ENCODE measurements at places on chromosomes 5 and 9.

DNA sequence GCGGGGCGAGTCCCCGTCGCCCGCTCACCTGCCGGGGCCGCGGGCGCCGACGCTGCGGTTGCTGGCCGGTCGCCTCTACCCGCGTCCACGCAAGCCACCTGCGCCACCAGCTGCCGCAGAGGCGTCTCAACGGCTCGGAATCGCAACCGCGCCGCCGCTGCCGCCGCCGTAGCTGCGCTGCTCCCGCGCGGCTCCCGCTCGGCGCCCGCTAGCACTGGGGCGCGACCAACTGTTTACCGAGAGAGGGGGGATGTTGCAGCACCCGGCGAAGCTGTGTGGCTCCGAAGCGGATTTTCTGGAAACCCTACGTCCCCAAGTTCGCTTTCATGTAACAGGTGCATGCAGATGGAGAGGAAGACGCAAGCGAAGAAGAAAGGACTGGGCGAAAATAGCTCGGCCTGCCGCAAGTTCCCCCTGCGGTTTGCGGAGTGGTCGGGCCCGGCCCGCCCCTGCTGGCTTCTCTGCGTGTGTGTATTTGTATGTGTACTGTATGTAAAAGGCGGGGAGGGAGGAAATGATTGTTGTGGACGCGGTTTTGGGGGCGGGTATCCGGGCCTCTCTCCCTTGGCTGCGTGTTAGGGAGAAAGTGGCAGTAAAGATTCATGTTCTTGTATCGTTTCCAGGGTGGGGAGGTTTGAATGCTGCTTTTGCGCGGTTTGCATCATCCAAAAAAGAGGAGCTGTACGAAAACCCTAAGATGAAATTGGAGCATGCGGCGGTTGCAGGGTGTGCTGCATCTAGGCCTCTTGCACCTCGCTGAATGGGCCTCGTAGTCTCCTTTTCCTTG lies at the start of gene PSIP1:
TSS of gene PSIP1 (minus strand) at position 182 of the 787 bp plus-strand sequence. CDS start 782 bp downstream, outside the sequence.
- DNase-seq, result peak; percentile 92

DNA sequence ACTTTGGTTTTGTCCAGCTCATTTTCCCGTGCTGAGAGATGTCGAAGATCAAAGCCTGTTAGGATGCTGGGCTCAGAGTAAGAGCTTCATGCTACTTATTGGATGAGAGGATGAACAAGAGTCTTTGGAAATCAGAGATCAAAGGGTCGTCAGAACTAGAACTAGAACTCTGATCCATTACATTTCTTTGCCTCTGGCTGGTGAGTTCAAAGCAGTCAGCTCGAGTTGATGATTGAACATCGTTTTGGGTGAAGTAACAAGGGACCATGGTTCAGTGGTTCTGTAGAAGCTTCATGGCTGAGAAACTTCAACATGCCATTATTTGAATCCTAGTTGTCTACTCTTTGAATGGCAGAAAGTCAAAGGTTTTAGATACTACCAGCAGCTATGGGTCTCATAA lies 320.3 kb downstream of the ARHGEF28 start:
- DNase-seq, result no peak

GRCh38 chr9:113947941-113948340 lies 71.8 kb downstream of the ZNF618 start:
- no peak for DNase-seq

GRCh38 chr5:161274951-161275350 lies 271.6 kb downstream of the GABRB2 start:
- no peak for DNase-seq

DNA sequence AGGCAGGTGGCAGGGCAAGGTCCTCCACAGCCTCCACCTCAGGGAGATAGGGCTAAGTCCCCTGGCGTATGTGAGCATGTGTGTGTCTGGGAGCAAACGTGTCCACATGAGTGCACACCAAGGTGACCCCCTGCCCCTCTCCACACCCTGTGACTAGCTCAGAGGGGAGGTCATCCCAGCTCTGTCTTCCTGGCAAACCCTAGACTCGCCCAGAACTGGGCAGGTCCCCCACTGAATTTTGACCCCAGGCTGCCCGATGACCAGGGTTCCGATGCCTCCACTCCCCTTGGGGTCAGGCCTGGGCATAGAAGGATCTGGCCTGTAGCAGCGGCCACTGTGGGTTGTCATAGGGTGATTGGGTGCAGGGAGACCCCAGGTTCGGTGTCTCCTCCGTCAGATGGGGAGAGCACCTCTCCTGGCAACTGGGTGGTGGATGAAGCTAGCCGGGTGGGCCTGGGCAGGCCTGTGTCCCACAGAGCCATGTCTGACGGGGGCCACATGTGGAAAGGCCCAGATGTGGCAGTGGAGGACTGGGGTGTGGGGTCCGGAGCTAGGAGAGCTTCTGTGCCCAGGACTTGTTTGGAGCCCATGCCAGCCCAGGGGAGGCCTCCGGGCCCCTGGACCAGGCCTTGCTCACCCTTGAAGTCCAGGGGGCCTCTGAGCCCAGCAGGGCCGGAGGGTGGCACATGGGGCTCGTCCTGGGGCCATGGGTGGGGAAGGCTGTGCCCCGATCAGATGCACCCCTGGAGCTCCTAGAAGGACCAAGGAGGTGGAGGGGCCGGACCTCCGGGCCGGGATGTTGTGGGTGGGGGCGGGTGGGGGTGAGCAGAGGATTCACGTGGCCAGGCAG lies 6.2 kb downstream of the DIPK1B start:
- DNase-seq, result no peak

GRCh38 chr5:95861864-95862561 lies 39.5 kb upstream of the GLRX start:
- no peak for DNase-seq

DNA sequence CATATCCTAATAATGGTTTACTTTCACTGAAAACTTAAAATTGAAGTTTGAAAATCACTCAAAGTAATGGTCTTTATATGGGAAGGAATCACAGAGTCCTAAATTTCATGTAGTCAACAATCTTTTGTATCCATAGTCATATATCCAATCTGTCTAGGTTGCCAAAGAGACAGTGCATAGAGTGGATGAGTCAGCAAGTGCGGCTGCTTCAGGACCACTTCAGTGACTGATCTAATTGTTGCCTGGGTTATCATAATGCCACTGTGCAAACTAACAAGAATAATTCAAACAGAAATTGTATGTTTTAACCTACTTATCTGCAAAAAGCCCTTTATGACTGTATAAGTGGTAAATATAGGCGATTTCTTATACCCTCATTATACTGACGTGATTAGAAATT lies 211.3 kb upstream of the PRR16 start:
- DNase-seq, result no peak

DNA sequence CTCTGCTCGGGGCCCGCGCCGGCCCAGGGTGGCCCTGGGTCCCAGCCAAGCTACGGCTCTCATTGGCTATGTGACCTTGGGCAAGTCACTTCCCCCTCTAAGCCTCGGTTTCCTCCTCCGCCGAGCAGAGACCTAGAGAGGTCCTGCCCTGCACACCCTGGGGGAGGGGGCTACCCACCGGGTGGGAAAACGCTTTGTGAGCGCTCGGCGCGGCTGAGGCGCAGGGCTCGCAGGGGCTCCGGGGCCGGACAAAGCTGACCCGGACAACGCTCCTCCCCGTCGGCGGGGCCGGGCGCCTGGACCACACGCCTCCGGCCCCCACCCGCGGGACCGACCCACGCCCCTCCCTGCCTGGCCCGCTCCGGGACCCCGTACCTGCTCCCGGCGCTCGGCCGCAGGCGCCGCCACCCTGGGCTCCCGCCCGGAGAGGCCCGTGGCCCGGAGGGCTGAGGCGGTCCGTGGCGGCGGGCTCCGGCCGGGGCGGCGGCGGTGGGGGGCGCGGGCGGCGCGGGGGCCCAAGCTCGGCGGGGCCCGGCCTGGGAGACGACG lies 85.7 kb upstream of the MELK start:
- DNase-seq, result peak; percentile 51

DNA sequence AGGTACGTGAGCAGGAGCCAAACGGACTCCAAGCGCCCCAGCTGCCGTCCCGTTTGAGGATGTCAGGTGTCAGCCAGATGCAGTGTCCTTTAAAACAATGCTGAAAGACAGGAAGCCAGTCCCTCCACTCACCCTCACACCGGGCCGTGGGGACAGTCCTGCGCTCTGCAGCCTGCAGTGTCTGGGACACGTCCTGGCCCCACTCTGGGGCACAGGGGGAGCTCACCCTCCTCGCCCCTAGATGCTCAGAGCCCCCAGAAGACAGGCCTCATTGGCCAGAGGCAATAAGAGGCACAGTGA lies 79.7 kb downstream of the ZNF354C start:
- no peak for DNase-seq

DNA sequence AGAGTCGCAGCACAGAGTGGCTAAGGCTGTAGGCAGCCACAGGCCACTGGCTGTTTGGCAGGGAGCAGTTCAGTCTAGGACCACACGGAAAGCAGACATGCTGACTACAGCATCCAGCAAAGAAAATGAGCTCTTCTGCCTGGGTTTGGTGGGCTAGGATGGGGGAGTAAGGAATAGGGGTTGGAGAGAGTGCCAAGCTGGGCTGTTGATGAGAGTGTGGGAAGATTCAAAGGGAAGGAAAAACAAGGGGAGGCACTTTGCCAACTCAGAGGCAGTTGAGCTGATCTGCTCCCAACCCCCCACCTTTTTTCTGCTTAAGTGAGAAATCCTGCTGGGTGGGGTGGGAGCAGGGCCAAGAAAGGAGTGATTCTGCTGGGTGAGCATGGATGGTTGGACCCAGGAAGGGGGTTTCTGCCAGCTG lies 35.9 kb downstream of the SVEP1 start:
- no peak for DNase-seq

DNA sequence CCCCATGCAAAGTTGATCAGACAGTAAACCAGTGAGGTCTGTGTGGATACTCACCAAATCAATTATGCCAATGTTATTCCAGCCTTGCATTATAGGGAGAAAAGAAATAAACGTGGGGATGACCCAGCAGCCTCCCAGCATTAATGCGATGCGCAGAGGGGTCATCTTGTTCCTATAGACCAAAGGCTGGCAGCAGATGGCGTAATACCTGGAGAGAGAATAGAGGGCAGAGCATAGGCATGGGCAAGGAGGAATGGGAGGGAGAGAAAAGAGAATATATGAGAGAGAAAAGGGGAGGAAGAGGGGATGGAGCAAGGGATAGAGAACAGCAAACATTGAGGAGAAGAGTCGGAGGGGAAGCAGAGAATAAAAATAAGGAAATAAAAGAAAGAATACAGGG lies 131.2 kb downstream of the HTR4 start:
- no peak for DNase-seq

DNA sequence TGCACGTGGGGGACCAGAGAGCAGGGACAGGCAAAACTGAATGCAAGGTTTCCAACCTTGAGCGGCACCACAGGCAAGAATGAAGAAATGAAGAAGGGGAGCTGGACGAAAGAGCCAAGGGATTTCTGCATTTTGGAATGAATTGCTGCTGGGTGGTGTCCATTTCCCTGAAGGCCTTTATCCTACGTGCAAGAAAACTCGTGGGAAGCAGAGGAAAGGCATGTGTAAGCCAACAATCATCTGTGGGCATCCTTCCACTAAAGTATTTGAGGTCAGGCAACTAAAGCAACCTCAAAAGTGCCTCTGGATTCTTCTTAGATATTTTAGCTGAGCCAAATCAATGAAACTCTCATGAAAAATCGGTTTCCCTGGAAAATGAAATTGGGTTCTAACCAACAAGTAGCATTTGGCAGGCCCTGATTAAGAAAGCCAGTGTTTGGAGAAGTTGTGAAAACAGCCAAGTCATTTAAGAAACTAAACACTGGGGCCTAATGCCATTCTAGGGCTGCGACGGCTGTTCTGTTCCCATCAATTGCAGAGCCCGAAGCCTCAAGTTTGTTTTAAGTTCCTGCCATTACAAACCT lies 4.7 kb upstream of the TGFBI start:
- DNase-seq, result no peak

DNA sequence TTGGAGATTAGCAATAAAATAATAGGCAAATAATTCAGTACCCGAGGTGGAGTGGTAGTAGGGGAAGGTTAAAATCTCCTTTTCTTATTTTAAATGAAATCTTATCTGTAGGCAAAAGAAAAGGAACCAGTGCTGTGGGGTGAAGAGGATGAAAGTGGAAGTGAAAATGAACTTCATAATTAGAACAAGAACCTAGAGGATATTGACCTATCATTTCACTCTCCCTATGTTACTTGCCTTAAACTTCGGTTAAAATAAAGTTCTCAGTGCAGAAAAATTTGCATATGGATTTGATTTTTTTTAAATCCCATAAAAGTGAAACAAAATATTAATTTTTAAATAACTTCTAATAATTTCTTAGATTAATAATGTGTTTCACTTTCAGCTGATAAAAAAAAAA lies 1094.9 kb upstream of the C9orf72 start:
- DNase-seq, result no peak

DNA sequence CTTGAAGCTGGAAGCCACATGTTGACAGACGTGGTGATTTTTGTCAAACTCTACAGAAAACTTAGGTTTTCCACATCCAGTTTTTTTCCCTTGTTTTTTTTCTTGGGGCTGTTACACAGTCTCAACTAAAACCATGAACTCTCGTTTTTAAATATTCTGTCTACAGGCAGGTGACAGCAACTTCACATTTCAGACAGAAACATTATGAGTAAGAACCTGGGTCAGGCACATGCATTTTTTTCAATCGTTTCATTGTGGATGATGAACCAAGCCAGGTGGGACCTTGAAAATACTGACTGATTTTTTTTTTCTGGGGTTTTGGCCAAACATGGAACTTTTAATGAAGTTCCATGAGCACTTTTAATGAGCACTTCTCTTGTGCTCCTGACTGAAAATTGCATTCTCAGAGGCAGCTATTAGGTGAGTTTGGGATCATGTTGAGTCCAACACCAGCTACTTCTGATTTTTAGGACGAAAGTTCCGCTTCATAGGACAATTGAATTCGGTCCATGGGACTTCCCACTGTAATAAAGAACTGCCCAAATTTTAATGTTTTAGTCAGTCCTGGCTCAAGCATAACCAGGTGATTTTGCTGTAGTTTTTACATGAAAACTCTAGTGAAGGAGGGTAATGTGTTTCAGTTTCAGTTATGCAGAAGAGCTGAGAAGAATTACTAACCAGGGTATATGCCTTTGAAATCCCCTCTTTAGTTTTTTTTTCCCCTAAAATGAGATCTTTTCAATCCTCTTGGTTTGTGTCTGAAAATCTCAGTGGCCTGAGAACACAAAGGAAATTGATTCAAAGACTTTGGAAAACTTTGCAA lies 93.2 kb upstream of the ADAMTS16 start:
- DNase-seq, result no peak

DNA sequence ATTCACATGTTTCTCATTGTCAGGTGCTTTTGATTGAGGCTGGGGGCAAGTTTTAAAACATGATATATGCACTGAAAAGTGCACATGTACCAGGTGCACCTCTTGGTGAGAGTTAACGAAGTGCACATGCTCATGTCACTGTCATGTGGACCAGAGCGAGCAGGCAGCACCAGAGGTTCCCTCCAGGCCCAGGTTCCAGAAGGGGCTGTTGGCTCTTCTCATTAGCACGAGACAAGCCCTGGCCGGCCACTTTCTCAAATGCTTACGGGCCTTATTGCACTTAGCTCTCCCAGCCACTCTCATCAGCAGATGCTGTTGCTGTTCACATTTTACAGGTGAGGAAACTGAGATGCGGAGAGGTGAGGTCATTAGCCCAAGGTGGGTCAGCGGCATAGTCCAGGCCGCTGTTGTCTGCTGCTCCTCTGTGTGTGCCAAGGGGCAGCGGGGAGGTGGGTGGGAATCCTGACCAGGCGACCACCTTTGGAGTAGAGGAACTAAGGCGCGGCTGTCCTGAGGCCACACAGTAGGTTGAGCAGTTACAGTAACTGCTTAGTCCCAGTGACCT lies 27.4 kb downstream of the TENT4A start:
- no peak for DNase-seq

GRCh38 chr9:29285818-29286217 lies 1712.5 kb upstream of the C9orf72 start:
- DNase-seq, result peak; percentile 33
